Activated T-helper 2 cell treated with anti-CD3 and anti-CD28 coated beads, Interferon-gamma antibody, Interleukin-2, Interleukin-4, amounts not matched to agents 10 μg/mL and 5 μg/mL and 100 μg/mL, durations not matched to agents 14 hours and 24 hours and 36 hours (primary cell): ENCODE measurements at places on chromosomes 6 and 20. TPM values are rescaled to one million over a fixed set of nuclear protein-coding genes. Genes with fewer than 3 reads are reported as not detected.

The PSORS1C1 gene
- total RNA-seq: not detected in 2 replicates

The SIGLEC1 gene
- not detected in 2 replicates for total RNA-seq

The NCR2 gene
- total RNA-seq: not detected in 2 replicates

The PRDM13 gene
- total RNA-seq: not detected in 2 replicates

The LSM2 gene
- 130 TPM in 2 replicates for total RNA-seq

The PPP1R3D gene
- 6.4 and 6.6 TPM in 2 replicates for total RNA-seq

The ABHD16B gene
- 0.16 TPM in 1 of 2 replicates, not detected in the other for total RNA-seq

The LPA gene
- not detected in 2 replicates for total RNA-seq

The BTNL2 gene
- not detected in 2 replicates for total RNA-seq

DNA sequence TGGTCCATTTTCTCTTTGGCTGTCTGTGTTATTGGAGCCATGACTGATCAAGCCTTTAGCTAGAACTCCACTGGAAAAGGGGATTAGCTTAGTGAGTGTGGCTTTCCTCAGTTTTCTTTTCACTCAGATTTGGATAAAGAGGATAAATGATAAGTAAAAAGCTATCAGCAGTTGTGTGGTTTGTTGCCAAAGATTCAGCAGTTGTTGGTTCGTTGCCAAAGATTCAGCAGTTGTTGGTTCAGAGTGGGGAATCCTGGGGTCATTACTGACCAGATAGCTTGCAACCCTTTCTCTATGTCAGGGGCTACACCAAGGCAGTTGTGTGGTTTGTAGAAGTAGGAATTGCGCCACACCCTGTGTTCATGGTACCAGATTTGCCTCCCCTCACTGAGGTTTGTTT, 107.7 kb upstream of the SCP2D1 start:
- H3K36me3 ChIP-seq: no peaks in the 10 kb centered on the region
- H3K4me1 ChIP-seq: no peaks in the 10 kb centered on the region
- H3K27me3 ChIP-seq: no peaks in the 10 kb centered on the region
- no peak overlapping the region for H3K27ac ChIP-seq

DNA sequence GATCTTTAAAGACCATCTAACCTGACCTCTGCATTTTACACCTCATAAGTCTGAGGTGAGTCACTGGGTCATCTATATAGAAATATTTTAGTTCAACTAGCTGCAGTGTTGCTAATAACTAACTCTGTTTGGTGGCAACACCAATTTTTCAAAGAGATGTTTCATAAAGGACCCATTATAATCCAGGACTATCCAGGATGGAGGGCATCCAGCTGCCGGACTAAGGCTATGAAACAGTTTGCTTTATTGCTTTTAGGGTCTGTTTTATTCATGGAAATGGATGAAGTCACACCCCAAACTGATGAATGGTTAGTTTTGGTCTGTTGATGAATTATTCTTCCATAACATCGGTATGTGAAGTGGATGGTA, 204.2 kb upstream of the GMDS start:
- peaks cover 25% of the 10 kb centered on the region for H3K27me3 ChIP-seq
- peaks cover 4% of the 10 kb centered on the region for H3K4me1 ChIP-seq
- no peak for DNase-seq
- H3K36me3 ChIP-seq: no peaks in the 10 kb centered on the region
- no peak overlapping the region for H3K27ac ChIP-seq
- no peak overlapping the region for H3K4me3 ChIP-seq

- no peaks in the 10 kb centered on the region for H3K36me3 ChIP-seq
- H3K27ac ChIP-seq: no peak overlapping the region
- no peak for DNase-seq
- no peak overlapping the region for H3K4me3 ChIP-seq
Measured at GRCh38 chr20:14568701-14569100, 231.3 kb upstream of the FLRT3 start.

DNA sequence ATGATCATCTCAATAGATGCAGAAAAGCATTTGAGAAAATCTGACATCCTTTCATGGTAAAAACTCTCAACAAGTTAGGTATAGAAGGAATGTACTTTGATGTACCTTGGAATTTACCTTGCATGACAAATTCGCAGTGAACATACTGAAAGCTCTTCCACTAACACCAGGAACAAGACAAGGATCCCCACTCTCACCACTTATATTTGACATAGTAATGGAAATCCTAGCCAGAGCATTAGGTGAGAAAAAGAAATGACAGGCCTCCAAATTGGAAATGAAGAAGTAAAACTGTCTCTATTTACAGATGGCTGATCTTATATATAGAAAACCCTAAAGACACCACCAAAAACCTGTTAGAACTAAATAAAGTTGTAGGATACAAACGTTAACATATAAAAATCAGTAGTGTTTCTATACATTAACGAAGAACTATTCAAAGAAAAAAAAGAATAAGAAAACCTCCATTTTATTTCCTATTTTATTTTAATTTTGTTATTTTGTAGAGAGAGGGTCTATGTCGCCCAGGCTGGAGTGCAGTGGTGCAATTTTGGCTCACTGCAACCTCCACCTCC, 26.9 kb downstream of the PCNA start:
- H3K4me3 ChIP-seq: no peak overlapping the region
- H3K27me3 ChIP-seq: no peaks in the 10 kb centered on the region
- no peak overlapping the region for H3K27ac ChIP-seq
- peaks cover 31% of the 10 kb centered on the region for H3K36me3 ChIP-seq
- H3K4me1 ChIP-seq: peaks cover 9% of the 10 kb centered on the region
- DNase-seq: no peak

- no peaks in the 10 kb centered on the region for H3K27me3 ChIP-seq
- H3K4me3 ChIP-seq: peak overlapping the region; percentile 88
- peak; percentile 60 for DNase-seq
- peak overlapping the region; percentile 89 for H3K27ac ChIP-seq
Measured at GRCh38 chr20:380763-381580, 412 bp downstream of the TRIB3 start.

GRCh38 chr6:91276315-91276714, 689.4 kb upstream of the MAP3K7 start:
- H3K4me1 ChIP-seq: no peaks in the 10 kb centered on the region
- H3K27me3 ChIP-seq: no peaks in the 10 kb centered on the region
- no peak for DNase-seq
- no peak overlapping the region for H3K27ac ChIP-seq
- H3K4me3 ChIP-seq: no peak overlapping the region
- no peaks in the 10 kb centered on the region for H3K36me3 ChIP-seq

DNA sequence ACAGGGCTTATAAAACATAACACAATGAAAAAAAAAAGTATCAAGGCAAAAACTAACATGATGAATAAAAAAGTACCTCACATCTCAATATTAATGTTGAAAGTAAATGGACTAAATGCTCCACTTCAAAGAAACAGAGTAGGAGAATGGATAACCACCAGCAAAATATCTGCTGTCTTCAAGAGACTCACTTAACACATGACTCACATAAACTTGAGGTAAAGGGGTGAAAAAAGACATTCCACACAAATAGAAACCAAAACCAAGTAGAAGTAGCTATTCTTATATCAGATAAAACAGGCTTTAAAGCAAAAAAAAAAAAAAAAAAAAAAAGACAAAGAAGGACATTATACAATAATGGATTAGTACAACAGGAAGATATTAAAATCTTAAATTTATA, 86.9 kb downstream of the TBC1D32 start:
- H3K27me3 ChIP-seq: no peaks in the 10 kb centered on the region
- no peak overlapping the region for H3K4me3 ChIP-seq
- DNase-seq: no peak

DNA sequence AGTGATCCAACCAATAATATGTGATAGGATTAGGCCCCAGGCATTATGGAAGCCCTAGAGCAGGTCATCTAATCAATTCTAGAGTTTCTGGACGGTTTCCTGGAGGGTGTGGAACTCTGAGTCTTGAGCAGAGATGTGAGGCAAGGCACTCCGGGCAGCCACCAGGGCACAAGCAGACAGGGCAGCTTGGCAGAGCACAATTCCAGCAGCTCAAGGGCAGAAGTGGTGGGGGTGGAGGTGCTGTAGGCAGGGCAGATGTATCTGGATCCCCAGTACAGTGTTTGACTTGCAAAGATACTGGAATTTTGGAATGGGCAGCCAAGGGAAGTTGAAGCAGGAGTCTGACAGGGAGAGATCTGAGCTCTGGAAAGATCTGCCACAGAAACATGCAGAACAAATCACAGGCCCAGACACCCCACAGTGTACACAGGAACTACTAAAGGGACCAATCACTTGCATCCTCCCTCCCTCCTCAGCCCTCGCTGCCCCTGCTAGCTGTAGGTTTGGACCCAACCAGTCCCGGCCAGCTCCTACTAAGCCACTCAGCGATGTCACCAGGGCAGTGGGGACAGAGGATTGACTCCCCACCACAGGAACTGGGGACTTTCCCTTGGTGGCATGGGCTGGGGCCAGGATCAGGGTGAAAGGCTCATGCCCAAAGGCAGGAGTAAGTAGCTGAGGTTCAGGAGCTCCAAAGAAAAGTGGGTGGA, 47.0 kb downstream of the TFEB start:
- no peaks in the 10 kb centered on the region for H3K36me3 ChIP-seq
- no peak for DNase-seq
- H3K4me3 ChIP-seq: no peak overlapping the region
- peak overlapping the region; percentile 44 for H3K27ac ChIP-seq

DNA sequence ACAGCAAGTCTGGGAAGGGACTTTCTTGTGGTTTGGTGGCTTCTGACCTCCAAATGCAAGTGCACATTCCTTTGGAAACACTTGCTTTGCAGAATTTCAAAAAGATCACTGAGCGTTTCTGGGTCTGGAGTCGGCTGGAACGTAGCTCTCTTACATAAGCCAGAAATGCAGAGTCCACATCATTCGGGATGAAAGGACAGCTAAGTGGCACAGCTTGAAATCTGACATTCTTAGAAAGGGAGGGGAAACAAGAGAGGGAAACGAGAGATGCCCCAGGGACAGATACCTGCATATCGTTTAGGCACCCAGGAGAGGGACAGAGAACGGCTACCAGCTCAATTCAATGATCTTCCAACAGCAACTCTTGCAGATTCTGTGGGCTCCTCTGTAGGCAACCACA, 118.7 kb downstream of the NFATC2 start:
- no peak for DNase-seq
- H3K27me3 ChIP-seq: no peaks in the 10 kb centered on the region
- H3K36me3 ChIP-seq: peaks cover 86% of the 10 kb centered on the region
- no peak overlapping the region for H3K4me3 ChIP-seq

DNA sequence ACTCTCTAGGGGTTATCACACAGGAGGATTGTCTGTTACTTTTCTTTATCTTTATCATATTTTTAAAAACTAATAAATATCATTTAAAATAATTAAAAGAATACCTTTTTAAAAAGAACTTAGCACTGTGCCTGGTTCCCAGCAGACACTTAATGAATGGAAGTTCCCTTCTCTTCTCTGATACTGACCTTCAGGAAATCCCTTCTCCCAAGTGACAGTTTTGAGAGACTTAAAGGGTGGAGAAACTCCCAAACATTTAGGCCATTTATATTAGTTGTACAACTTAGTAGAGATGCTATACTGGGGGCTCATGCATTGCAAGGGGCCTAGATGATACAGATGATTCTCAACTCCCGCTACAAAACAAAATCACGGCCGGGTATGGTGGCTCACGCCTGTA, 18.5 kb downstream of the MAP1LC3A start:
- H3K36me3 ChIP-seq: peaks cover 14% of the 10 kb centered on the region
- DNase-seq: no peak
- no peak overlapping the region for H3K4me3 ChIP-seq
- H3K27ac ChIP-seq: no peak overlapping the region
- H3K4me1 ChIP-seq: peaks cover 24% of the 10 kb centered on the region

DNA sequence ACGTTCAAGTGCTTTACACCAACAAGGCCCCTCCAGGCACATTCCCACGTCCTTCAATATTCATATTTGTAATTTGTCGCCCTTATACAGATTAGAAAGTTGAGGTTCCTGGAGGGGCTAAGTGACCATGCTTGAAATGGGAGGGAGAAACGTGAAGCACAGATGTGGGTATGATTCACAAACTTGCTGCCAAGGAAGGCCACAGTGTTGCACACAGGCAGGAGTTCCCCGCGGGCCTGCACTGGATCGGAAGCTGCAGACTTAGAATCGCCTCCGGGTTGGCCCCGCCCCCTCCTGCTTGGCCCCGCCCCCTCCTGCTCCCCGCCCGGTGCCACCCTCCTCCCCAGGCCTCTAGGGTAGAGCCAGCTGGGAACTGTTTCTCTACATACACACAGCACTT, 58.2 kb upstream of the QKI start:
- no peak overlapping the region for H3K4me3 ChIP-seq
- no peaks in the 10 kb centered on the region for H3K4me1 ChIP-seq
- H3K36me3 ChIP-seq: no peaks in the 10 kb centered on the region
- H3K27ac ChIP-seq: no peak overlapping the region
- H3K27me3 ChIP-seq: no peaks in the 10 kb centered on the region

- DNase-seq: no peak
- no peaks in the 10 kb centered on the region for H3K4me1 ChIP-seq
- no peak overlapping the region for H3K4me3 ChIP-seq
- H3K27me3 ChIP-seq: no peaks in the 10 kb centered on the region
- H3K36me3 ChIP-seq: no peaks in the 10 kb centered on the region
- no peak overlapping the region for H3K27ac ChIP-seq
Measured at GRCh38 chr6:114520976-114521375, 178.2 kb upstream of the HS3ST5 start.

DNA sequence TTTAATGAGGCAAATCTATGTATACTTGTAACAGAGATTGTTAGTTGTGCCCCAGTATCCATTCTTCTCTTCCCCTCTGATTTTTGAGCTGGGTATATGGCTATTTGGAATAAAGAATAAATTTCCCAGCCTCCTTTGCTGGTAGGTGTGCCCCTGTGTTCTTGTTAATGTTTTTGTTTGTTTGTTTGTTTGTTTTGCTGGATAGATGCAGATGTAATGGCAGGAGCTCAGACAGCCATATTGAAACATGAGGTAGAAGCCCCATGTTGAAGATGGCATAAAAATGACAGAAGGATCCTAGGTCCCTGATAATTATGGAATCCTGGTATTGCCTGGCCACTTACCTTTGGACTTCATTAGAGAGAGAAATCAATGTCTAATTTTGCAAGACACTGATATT, 19.9 kb upstream of the FKBP5 start:
- no peak for DNase-seq
- H3K27me3 ChIP-seq: no peaks in the 10 kb centered on the region
- H3K4me1 ChIP-seq: peaks cover 23% of the 10 kb centered on the region
- peaks cover 10% of the 10 kb centered on the region for H3K36me3 ChIP-seq
- no peak overlapping the region for H3K4me3 ChIP-seq

DNA sequence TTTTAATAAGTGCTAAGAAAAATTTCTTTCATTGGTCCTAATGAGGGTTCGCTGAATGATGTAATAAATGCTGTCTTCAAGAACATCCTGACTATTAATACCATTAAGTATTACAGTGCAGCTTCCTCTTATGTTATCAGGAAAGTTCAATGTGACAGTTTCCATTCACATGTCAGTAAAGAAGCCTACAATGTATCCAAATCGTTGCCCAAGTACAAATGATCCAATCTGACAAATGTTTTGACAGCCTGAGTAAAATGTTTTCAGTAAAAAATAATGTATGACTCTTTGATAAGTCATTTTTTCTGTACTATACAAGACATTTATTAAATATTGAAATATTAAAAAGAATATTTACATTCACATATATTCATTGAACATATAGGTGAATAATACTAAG, 496.1 kb upstream of the MANEA start:
- no peaks in the 10 kb centered on the region for H3K27me3 ChIP-seq
- no peaks in the 10 kb centered on the region for H3K4me1 ChIP-seq
- no peaks in the 10 kb centered on the region for H3K36me3 ChIP-seq
- no peak for DNase-seq
- no peak overlapping the region for H3K4me3 ChIP-seq
